ENCODE measurements at places on chromosomes 7 and 10.

DNA sequence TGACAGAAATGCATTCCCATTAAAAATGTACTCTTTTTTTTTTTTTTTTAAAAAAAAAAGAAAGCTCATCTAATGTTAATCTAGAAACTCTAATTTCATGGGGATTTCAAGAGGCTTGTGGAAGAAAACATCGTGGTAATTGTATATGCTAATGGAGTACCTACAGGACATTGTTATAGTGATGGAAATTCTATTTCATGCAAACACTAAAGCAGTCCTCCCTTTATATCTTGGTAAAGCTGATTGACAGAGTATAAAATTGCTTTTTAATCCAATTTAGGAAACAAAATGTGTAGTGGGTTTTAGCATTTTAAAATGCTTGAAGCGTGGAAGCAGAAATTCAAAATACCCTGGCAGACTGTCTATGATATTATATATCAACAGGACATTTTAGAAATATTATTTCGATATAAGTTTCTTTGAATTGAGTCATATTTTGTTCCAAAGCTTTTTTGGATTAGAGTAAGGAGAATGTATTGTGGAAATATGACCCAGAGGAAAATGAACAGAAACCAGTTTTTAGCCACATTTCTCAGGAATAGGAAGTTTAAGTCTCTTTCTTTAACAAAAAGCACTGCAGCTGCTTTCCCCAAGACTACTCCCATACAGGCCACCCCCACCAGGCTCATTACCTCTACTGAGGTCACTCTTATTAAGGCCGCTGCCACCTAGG lies 121.9 kb downstream of the WNT2 start:
- no peak for DNase-seq

DNA sequence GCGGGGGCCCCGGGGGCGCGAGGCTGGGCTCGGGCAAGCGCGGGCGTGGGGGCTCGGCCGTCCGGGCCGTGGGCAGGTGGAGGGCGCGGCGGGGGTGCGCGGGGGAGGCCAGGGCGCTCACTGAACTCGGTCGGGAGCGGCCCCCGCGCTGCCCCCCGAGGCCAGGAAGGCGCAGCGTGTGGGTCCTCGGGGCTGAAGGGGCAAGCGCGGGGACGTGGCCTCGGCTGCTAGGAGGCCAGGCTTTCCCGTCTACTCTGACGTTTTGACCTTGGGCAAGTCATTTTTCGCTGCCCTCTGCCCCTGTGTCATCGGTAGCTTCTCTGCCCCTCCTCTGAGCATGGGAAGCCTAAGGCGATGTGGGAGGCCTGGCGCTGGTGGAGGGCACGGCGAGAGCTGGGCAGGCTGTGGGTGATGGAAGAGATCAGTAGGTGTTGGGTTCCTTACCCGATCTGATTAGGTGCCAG lies 441 bp downstream of the FBH1 start:
- no peak for DNase-seq

DNA sequence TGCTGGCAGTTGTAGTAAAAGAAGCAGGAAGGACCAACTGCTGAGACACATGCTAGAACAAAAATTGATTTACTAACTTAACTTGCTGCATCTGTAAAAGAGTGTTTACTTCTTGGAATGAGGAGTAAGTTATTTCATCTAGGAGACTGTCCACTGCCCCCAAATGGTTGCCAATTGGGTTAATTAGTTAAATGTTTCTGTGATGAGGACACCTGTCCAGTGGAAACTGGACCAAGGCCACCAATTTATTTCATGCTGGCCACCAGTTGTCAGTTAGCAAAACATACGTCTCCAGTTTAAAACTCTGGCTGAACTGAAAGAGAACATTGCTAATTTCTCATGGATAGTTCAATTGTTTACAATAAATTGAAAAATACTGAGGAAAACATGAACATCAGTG lies 191.7 kb downstream of the PPP1R9A start:
- DNase-seq: no peak

DNA sequence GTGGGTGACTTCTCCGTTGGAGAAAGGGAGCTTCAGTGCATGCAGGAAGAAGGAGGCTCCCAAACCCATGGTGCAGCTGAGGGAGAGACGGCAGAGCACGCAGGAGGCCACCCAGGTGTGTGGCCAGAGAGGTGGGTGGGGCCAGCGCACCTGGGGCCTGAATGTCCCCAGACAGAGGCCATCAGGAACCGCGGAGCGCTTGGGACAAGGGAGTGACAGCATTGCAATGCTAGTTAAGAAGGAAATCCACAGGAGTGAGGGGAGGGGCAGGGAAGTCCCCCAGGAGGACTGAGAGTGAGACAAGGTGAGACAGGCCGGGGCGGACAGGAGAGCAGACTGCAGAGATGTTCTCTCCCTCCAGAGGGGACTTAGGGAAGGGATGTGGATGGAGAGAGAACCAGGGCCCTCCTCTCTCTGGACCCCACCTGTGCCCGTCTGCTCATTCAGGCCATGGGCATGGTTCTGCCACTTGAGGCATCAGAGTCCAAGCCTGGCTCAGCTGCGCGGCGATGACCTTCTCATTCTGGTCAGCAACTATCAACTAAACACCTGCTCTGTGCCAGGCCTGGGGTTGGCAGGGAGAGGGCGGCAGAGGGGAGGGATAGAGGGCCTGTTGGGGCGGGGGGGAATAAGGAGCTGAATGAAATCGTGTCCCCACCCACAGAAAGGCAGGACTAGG lies 69.4 kb upstream of the COL13A1 start:
- DNase-seq: no peak

DNA sequence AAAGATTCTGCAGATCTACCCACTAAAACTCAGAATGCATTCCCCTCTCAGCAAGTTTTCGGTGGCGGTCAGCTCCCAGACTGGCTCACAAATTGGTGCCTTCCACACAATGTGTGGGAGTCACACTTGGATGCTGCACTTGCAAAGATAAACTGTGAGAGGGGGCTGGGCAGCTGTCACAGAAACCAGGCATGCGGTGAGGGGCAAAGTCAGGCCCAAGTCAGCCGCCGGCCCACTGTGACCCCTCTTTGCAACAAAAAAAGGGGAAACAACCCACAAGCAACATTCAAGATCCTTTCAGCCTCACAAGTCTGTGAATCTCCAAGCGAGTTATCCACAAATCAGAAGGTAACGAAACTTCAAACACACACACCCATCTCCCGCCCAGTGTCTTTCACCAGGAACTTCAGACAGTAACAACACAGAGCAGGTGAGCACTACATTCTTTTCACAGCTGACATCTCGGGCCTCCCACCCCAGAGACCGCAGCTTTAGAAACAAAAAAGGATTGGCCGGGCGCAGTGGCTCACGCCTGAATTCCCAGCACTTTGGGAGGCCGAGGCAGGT lies 32.0 kb downstream of the SNX8 start:
- DNase-seq: no peak

- no peak for DNase-seq
Measured at GRCh38 chr7:108134486-108134885, 4.3 kb upstream of the LAMB4 start.

DNA sequence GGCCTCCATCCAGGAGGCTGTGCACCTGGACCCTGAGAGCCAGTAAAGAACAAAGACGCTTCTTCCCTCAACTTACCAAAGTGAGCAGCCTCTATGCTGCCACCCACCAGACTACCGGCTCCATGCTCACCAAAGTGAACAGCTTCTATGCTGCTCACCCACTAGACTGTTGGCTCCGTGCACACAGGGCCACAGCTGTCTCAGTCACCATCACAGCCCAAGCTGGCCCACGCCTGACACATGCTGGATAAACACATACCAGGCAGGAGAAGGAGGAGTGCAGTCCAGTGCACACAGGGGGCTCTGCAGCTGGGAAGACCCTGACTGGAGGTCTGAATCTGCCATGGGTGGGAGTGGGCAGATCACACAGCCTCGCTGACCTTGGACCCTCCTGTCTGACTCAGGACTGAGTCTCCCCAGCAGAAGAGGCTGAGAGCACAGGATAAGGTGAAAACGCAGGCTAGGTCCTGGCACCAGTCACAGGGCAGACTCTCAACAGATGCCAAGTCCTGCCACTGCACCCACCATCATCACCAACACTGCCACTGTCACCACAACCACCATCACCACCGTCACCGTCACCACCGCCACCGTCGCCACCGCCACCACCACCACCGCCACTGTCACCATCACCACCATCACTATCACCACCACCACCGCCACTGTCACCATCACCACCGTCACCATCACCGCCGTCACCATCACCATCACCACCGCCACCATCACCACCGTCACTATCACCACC lies 130.9 kb downstream of the MAD1L1 start:
- no peak for DNase-seq

- no peak for DNase-seq
Measured at GRCh38 chr7:29748286-29749099, 57.8 kb upstream of the WIPF3 start.

DNA sequence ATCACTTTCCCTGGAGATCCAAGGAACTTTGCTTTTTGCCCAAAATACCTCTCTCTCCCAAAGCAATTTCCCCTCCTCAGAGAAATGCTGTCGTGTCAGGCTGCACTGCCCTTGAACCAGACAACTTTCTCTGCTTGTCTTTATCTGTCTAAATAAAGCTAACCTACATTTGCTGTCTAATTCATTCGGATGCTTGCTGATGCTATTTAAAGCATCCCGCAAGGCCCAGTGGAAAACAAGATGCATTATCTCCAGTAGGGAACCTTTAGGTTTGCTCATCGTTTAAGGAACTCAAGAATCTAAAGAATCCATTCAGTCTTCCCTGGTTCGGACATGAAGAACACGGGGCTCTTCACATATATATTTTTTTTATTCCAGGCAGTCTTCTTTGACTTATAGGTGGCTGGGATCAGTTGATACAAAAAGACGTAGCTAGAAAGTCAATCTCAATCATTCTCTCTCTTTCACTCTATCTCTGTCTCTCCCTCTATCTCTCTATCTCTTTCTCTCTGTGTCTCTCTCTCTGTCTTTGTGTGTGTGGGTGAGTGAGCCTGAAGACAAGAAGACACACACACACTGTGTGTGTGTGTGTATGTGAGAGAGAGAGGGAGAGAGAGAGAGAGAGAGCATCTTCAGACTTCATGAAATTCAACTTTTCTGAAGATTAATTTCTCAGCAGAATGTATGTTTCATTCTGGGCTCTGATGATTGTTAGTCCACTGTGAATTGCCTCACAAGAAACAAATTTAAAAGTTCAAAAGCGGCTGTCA lies 92.8 kb upstream of the MKLN1 start:
- DNase-seq: no peak

DNA sequence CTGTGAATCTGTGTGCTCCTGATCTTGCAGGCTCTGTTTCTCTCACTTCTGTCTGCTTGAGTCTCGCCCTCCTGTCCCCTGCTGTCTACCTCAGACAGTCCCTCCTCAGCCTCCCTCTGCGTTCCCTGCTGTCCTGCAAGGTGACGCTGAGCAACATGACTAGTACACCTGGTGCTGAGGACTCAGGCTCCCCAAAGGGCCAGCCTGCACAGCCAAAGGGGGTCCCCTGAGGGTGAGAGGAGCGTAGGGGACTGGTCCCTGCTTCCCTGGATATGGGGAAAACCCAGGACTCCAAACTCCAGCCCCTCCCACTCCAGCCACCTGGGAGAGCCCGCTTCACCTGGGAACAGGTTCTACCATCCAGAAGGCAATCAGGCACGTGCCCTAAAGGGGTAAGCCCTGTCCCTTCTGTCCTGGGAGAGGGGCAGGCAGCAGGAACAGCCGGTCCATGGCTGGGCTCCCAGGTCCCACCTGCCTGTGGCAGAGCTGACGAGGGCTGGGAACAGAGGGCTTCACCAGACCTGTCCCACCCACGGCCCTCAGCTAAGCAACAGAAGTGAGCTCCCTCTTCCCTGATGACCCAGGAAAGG lies 156.5 kb downstream of the UBE2H start:
- no peak for DNase-seq

DNA sequence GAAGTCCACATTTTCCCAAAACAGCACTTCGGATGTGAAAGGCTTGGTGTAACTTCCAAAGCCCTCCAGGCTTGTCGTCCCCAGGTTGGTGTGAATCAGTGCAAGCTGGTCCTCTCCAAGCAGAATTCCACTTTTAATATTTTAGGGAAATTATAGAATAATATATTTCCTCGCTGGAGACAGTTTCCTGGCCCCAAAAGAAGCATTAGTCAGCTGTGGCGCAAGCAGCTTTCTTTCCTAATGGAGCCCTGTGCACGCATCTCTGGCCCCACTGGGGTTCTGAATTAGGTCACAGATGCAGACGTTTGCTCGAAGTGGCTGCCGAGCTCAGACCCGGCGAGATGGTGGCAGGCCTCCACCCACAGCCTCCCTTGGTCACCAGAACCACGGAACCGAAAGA lies 33.3 kb upstream of the MNX1 start:
- no peak for DNase-seq

DNA sequence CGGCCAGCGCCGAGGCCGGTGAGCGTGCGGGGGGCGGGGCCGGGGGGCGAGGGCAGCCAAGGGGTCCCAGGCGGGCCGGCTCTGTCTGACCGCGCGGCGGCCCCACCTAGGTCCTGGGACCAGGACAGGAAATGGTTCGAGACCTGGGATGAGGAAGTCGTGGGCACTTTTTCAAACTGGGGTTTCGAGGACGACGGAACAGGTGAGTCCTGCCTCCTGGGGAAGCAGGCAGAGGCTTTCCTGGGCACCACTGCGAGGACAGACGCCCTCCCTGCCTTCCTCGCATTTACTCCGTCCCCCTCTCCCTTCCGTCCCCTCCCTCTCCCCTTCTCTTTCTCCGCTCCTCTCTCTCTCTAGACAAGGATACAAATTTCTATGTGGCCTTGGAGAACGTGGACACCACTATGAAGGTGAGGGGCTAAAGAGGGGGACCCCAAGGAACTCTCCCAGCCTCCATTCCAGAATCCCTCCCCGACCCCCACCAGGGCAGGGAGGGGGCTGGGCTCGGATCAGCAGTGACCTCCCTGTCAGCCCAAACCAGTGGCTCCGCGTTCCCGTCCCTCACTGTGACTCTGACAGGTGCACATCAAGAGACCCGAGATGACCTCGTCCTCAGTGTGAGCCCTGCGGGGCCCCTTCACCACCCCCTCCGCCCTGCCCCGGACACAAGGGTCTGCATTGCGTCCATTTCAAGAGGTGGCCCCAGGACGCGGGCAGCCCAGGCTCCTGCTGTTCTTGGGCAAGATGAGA lies 2.6 kb upstream of the MUC12 start:
- no peak for DNase-seq

DNA sequence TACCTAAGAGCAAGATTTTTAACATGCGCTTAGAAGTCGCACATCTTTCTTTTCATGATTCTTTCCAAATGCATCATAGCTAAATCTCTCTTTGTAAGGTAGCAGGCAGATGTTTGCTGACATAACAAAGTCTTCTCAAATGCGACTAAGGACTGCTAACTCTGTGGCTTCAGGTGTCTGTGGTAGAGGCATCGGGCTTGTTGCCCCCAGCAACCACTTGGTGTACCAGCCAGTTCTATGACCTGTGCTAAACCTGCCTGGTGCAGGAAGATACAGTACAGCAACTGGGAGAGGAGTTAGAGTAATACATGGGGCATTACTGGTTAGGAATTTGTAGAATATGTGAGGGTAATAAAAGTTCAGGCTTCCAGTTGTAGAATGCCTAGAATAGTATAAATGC lies 654.1 kb downstream of the NRG3 start:
- DNase-seq: no peak

GRCh38 chr10:74585231-74586087 lies 240.9 kb upstream of the KAT6B start:
- DNase-seq: no peak
